ENCODE measurements at places on chromosomes 3 and 15.

DNA sequence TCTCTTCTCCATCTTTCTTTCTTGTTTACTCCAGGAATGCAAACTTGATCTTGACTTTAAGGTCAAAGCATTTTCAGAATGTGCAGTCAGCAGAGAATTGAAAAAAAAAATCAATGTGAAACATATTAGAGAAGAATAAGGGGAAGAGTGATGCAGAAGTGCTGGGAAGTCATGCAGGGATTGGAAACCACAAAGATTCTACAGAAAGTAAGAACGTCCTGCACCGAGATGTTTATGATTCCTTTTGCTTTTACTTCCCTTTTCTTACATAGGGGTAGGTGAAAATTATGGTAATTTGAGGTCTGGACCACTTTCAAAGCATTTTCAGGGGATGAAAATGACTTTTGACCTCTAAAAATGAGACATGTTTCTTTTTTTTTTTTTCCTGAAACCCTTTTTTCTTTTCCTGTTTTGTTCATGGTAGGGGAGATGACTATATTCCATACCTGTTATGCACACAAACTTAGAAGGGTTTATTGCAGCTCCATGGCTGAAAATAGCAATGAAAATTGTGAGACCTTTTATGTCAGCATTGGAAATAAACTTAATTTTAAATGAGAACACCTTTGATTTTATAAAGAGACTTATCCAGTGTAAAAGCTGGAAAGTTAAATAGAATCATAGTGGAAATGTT lies 623.5 kb upstream of the TBL1XR1 start:
- DNase-seq: no peak

- DNase-seq: no peak
Measured at GRCh38 chr3:75180945-75181298, 483.2 kb upstream of the FRG2C start.

GRCh38 chr3:148938936-148939335 lies 52.4 kb upstream of the GYG1 start:
- DNase-seq: peak; percentile 33

DNA sequence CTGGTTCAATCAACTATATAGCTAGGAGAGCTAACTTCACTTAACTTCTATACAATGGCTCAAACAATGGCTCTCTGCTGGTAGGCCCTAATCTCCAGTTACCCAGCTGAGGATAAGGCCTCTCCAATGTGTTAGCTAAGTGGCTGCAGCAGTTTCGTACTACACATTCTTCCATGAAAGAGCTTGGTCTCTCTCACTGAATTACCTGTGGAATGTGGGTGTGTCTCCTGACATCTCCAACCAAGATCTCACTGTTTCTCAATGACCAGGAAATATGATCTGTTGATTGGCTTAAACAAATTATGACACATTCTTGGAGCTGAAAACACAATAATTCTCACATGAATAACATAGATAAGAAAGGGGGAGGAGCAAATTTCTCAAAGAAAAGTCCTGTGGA lies 169.8 kb upstream of the ROBO1 start:
- DNase-seq: no peak

Data from dorsolateral prefrontal cortex (tissue), 122 donors.